Esophagus muscularis mucosa (tissue), 4 donors: ENCODE measurements at places on chromosomes 5 and 9.

- no peak for DNase-seq
These were observed 56.0 kb upstream of the RASA1 start for GRCh38 chr5:87211676-87212075.

DNA sequence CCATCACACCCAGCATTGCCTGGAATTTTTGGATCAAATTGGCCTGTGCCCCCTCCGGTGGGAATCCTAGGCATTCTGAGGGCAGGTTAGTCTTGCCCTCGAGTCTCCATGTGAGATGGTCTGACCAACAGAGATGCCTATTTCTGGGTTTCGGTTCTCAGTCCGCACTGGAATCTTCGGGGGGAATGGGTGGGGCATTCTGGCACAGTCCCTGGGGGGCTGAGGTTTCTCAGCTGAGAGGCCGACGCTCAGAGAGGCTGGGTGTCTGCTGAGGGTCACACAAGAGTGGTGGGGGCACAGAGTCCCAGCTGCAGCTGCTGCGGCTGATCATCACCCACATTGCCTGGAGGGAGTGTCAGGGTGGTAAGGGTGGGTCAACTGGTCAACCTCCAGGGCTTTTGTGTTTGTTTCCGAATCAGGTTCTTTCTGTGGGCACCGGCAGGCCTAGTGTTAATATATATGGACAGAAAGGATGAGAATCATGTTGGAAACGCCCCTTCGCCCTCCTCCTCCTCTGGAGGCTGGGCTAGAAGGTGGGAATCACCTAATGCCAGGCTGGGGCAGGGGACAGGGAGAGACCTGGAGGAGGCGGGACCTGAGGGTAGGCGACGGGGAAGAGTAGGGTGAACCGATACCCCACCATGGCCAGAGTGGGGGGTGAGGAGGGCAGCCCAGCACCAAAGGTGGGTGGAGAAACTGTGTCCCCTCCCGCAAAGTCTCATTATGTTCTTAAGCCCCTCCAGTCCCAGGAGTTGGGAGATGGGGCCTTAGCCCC lies 149.5 kb upstream of the PHYKPL start:
- DNase-seq: no peak

GRCh38 chr9:105357937-105358336 lies 89.9 kb upstream of the FSD1L start:
- no peak for DNase-seq

DNA sequence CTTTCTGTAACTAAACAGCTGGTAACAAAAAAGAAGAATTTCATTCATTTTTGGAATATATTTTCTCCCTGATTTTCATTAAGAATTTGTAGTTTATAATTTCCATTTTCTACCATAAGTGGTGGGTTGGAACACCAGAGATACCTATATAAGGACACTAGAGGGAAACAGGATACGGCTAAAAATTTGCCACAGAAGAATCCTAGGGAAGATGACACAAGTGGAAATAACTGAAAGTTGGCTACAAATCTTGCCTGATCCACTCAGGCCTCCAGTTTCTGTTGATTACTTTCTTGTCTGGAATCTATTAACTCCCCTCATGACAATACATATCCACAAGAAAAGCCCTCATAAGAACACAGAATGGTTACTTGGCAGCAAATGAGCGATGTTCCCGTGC lies 46.8 kb downstream of the FREM1 start:
- DNase-seq: no peak

GRCh38 chr9:125985142-125985997 lies 238.2 kb downstream of the PBX3 start:
- no peak for DNase-seq

- no peak for DNase-seq
These were observed 5.6 kb downstream of the TBC1D9B start for GRCh38 chr5:179901915-179902762.

GRCh38 chr9:84436386-84437109 lies 96.0 kb upstream of the SLC28A3 start:
- no peak for DNase-seq
